Right lung (tissue), 10 donors: ENCODE measurements at places on chromosomes 4 and X.
A peak's percentile ranks its signal among the peaks of the same experiment; 100 is the strongest.

DNA sequence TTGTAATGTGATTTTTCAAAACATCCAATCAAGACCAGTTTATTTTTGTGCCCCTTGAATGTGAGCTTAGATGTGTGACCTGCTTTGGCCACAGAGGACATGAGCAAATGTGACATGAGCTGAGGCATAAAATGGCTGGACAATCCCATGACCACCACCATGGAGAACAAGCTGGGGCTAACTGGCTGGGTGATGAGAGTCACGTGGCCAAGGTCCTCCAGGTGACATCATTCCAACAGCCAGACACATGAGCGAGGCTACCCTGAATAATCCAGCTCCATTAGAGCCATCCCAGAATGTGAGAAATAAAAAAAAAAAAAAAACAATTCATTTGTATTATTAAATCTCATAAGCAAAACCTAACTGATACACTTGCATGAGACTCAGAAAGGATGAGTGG, 90.4 kb upstream of the LDB2 start:
- no peak for DNase-seq

DNA sequence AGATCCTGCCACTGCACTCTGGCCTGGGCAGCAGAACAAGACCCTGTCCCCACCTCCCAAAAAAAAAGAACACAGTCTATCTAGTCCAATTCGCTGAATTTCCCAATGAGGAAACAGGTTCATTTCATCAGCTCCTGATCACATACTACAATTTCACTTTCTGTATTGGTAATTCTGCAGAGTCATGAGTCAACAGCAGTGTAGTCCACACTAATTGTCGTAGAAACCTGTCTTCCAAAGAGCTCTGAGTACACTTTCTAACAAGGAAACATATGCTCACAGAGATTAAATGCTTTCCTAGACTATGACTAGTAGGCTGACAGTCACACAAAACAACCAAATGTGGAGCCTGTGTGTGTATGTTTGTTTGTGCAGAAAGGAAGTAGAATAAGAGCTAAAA, 91.9 kb downstream of the GPC4 start:
- no peak for DNase-seq

DNA sequence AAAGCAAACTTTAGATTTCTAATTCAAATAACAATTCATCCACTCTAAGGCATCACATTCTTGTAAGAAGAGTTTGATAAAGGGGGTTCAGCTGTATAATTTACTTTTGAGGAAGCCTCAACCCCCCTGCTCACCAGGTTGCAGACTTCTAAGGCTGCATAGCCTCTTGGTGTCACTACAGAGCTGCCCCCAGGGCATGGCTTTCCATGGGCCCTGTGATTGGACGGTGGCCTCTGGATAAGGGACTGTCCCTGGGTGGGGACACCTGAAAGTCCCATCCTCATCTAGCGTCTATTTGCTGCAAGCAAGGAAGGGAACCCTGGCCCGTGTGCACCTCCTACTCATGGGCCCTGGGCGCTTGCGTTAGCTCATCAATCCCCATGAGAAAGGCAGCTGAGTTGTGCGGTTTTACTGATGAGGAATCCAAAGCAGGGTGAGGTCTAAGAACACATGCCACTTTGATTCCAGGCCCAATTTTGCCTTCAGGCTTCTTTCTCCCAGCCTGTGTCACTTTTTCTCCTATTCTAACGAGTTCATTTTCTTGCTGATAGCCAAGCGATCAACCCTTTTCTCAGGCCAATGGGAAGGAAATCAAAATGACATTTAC, 51.8 kb downstream of the SCML1 start:
- no peak for DNase-seq

GRCh38 chr4:170700064-170700463, 610.3 kb upstream of the AADAT start:
- no peak for DNase-seq

DNA sequence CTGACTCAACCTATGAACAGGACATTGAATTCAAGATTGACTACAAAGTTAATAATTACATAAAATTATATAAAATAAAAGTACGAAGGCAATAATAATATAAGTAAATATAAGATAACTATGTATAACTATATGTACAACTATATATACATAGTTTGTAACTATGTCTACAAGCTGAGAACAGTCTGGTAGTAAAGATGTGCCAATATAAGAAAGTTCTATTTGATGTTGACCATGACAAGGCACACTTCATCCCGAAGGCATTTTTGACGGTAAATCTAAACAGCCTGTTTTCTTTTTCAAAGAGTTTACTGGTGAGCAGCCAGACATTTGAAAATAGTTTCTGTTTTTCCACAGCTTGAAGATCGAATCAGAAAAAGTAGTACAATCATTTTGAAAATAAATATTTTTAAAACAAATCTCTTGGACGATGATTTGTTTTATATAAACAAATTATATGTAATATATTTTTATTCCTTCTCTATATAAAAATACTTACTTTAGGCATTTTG, 112.9 kb downstream of the CEP44 start:
- DNase-seq, result no peak

GRCh38 chr4:132114885-132115284, 1034.2 kb upstream of the PCDH10 start:
- DNase-seq, result no peak

GRCh38 chr4:152380919-152381318, 155.0 kb downstream of the FBXW7 start:
- no peak for DNase-seq

DNA sequence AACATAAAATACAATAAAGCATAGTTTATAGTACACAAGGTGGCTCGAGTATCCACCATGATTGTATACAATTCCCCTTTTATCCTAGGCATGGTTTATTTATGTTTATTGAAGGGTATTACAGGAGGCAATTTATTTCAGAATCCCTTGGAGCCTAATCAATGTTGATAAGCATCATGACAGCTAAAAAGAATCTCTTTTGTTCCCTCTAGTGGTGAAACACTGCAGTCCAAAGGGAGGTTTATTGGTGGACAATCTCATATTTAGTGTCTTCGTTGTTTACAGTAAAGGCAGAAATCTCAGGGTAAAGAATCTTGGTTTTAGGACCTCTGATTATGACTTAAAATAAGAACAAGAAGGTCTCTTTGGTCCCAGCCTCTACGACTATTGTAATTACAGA, 1712.5 kb downstream of the C4orf33 start:
- DNase-seq, result no peak

- DNase-seq, result no peak
Measured at GRCh38 chr4:25757452-25757851, 101.8 kb downstream of the SLC34A2 start.

DNA sequence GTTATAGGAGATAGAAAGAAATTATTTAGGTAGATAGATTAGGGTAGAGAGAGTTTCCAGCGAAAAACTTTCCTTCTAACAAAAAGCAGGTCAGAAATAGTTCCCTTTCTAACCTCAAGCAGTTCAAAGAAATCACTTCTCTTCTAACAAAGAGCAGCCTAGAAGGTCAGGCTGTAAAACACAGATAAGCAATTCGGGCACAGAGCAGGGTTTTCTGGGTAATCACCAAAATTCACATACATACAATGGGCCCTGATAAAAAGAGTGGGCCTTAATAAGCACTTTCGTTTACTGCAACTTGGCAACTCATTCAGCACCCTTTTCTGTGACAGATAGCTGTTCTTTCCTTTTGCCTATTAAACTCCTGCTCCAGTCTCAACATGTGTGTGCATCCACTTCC, 13.4 kb upstream of the NAF1 start:
- no peak for DNase-seq

GRCh38 chr4:69092980-69093568, 3.2 kb upstream of the UGT2B7 start:
- DNase-seq, result no peak

DNA sequence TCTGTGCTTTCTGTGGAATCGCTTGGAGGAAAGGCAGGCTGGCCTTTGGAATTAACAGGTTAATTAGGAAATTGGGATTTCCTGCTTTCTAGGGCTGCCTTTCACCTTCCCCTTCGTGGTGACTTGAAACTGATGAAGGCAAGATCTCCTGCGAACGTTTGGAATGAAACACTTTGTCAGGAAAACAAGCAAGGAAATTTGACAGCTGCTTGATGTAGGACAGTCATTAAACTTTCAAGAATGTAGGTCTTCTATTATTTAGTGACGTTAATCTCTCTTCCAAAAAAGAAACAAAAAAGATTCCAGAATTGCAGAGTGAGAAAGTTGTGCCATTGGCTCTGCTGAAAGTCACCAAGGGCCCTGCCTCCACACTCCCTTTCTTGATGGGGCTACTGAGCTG, 155.7 kb upstream of the SCML1 start:
- DNase-seq, result no peak

GRCh38 chr4:18593297-18594002, 571.9 kb upstream of the LCORL start:
- peak; percentile 79 for DNase-seq

GRCh38 chr4:104490770-104491480, 3.8 kb downstream of the CXXC4 start:
- peak; percentile 63 for DNase-seq

- DNase-seq, result no peak
Measured at GRCh38 chr4:78510681-78511080, 40.9 kb upstream of the ANXA3 start.

GRCh38 chr4:1417522-1418390, 11.5 kb upstream of the NKX1-1 start:
- no peak for DNase-seq

DNA sequence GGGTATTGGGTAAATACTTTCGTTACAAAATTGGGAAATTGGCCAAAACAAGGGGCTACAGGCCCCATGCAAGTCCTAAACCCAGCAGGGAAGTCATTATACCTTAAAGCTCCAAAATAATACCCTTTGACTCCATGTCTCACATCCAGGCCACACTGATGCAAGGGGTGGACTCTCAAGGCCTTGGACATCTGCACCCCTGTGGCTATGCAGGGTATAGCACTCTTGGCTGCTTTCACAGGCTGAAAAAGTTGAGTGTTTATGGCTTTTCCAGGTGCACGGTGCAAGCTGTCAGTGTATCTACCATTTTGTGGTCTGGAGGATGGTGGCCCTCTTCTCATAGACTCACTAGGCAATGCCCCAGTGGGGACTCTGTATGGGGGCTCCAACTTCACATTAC, 326.5 kb downstream of the TEX13C start:
- no peak for DNase-seq

GRCh38 chrX:44020693-44021092, 47.5 kb upstream of the NDP start:
- DNase-seq, result no peak

GRCh38 chr4:89172865-89173264, 61.5 kb downstream of the TIGD2 start:
- no peak for DNase-seq

- DNase-seq, result no peak
Measured at GRCh38 chrX:143648705-143649104, 12.8 kb upstream of the SLITRK4 start.

DNA sequence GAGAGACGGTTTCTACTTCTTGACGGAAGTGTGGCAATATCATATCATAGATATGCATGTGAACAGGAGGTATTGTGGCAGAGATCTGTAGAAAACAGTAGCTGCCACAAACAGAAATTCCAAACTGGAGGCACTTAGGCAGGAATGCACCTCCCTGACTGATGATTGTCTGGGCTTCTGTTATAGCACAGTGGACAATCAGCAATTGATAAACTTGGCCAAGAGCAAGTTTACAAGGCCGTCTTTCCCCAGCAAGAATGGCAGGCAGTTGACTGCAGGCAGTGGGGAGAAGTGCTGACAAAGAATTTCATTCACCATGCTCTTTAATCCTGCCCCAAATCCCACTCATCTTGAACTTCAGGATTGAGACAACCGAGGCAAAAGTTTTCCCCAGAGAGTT, 114.4 kb upstream of the STOX2 start:
- no peak for DNase-seq

- no peak for DNase-seq
Measured at GRCh38 chr4:130131536-130131935, 1035.6 kb downstream of the C4orf33 start.
